ENCODE measurements at places on chromosomes 11 and 22.

GRCh38 chr11:96062134-96062533 is 138.2 kb upstream of the MTMR2 start:
- DNase-seq = no peak

GRCh38 chr11:80838153-80838552 is 1397.3 kb upstream of the TENM4 start:
- DNase-seq = no peak

GRCh38 chr22:31533374-31533773 is 37.0 kb downstream of the SFI1 start:
- DNase-seq = no peak

DNA sequence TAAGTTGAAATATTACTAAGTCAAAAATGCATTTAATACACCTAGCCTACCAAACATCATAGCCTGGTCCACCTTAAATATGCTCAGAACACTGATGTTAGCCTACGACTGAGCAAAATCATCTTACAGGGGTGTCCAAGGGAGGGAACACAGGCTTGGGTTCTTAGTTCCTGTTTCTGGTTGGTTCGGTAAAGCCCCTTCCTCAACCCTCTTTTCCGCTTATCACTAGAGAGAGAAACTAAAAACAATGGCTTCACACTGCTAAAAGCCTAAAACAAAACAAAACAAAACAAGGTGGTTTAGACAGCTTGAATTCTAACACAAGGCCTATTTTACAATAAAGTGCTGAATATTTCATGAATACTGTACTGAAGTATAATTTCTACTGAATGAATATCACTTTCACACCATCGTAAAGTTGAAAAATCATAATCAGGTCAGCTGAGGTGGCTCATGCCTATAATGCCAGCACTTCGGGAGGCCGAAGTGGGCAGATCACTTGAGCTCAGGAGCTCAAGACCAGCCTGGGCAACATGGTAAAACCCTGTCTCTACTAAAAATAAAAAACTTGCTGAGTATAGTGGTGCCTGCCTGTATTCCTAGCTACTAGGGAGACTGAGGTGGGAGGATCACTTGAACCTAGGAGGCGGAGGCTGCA is 118.0 kb downstream of the SIK3 start:
- DNase-seq = no peak

DNA sequence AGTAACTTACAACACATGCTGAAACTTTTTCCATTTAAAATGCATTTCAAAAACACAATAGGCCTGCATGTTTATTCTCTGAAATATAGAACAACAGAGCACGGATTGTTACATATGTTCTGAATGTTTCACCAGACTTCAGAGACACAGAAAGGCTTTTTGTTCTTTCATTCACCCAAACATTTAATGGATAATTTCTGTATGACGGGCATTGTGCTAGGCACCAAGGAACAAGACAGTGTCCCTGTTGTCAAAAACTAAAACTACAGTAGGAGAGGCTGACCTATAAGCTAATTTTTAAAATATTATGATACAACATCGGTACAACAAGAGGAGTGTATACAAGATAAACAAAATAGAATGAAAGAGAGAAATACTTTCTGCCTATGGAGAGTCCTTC is 81.9 kb upstream of the TEAD1 start:
- no peak for DNase-seq

DNA sequence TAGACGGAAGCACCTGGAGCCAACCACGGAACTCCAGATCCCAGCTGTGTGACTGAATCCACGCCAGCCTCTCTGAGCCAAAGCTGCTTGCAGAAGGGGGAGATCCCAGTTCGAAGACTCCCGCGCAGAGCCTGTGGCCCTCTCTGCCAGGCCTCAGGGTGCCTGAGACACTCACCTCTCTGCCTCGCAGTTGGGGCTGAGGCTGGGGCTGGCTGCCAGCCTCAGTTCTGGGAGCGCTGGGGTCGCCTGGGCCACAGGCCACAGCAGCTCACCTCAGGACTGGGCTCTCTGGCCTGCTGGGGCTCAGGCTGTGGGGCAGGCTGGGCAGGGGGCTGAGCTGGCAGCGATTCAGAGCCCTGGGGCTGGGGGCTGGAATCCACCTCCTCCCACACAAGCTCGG is 8.2 kb upstream of the IGF2 start:
- DNase-seq = no peak

DNA sequence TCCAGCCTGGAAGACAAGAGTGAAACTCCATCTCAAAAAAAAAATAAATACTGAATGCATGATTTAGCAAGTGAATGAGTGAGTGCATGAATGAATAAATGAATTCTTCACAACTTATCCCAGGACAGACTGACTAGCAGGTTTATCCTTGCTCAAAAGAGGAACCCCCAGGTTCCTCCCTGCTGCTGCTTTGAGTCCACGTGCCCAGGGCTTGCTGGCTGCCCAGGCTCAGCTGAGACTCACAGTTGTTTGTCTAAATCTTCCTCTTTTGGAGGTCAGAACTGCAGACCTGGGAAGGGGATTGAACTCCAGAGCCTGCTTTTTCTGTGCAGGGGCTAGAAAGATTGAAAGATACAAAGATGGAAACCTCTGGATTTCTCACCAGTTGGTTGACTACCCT is 117.4 kb upstream of the TMEM45B start:
- DNase-seq = no peak

All from NCI-H187 (cell line).